ENCODE measurements at places on chromosomes 12 and 14. TPM values are rescaled to one million over a fixed set of nuclear protein-coding genes. Genes with fewer than 3 reads are reported as not detected.

GRCh38 chr14:106790189-106791036 is 1264.0 kb downstream of the TMEM121 start:
- DNase-seq = no peak

The DYRK2 gene
- total RNA-seq = 39.9 TPM

The RHEBL1 gene
- total RNA-seq = not detected

DNA sequence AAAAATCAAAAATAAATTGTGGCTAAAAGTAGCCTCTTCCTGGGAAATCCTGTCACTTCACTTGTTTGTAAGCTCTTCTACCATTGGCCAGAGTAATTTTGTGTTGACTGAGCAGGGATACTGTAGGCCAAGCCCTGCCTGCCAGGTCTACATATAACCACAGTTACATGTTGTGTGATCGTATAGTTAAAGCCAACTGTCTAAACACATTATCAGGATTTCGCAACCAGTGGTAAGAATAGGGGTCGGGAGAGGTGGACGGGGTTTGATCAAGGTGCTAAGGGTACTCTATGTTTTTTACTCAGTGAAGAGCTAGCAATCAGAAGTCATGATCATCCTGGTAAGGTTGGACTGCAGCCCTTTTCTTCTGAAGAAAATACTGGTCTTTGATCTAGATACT is 13.4 kb downstream of the ANKRD13A start:
- no peak for DNase-seq

- DNase-seq = peak; percentile 57
Measured at GRCh38 chr14:102140027-102140749, 491 bp downstream of the WDR20 start.

GRCh38 chr14:55019968-55020554 is 6.8 kb downstream of the WDHD1 start:
- no peak for DNase-seq

The LRIG3 gene
- total RNA-seq = 63.9 TPM

DNA sequence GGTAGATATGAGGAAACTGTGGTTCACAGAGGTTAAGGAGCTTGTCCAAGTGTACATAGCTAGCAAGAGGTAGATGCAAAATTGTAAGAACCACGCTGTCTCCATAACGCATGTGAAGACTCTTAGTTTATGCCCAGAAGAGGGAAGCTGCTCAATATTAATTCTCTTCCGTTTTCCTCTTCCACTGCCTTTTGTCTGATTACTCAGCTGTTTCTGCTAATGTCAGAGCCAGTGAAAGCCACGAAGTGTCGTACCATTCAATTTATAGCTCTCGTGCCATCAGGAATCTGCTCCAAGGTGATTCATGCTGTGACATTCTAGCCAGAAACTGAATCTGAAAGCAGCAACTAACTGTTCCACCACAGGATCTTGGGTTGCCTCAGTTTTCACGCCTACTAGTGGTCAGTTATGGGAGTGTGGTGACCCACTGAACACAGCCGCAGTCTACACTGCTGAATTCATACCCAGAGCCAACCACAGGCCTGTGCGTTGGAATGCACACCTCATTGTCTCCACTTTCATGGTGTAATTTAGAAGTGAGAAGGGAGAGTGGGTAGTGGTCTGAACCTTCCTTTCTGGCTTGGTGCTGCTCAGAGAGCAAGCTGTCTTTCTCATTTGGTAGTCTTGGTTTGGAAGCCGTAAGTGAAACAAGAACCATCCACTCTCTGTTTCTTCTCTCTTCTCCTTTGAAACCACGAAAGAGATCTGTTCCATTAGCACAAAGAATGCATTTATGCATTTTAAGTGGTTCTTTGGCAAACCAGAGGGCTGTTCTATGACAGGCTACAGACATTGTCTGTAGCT is 74.2 kb upstream of the NAP1L1 start:
- DNase-seq = peak; percentile 73

The CFAP251 gene
- total RNA-seq = 3.7 TPM

DNA sequence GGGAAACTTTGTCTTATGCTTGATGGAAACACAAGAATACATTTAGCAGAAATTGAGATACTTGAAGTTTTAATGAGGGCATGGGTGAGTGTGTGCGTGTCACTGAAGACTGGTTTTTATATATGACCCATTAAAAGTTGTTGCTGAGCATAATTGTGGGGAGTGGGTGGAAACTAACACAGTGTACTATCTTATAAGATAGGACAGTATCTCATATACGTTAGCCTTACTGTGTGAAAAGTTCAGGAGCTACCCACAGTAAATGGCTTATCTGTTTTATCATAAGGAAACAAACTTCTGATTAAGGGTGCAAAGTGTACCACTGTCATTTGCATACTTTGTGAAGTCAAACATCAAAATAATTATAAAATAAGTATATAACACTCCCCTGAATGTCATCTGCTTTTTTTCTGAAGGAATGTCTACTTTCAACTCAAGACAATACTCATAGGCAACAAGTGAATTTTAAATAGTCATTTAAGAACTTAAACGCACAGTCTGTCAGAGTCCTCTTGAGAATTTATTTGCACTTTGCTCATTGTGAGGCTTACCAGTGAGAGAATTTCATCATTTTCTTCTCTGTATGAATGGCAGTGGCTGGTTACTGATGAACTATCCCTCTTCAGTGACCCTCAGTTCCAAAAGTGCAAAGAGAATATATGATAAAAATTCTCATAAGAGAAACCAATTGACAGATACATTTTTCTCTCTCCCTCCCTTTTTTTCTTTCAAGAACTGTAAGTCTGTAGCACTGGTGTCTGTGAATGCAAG is 4.2 kb downstream of the PDE3A start:
- DNase-seq = no peak

The RTL1 gene
- 2.6 TPM for total RNA-seq

DNA sequence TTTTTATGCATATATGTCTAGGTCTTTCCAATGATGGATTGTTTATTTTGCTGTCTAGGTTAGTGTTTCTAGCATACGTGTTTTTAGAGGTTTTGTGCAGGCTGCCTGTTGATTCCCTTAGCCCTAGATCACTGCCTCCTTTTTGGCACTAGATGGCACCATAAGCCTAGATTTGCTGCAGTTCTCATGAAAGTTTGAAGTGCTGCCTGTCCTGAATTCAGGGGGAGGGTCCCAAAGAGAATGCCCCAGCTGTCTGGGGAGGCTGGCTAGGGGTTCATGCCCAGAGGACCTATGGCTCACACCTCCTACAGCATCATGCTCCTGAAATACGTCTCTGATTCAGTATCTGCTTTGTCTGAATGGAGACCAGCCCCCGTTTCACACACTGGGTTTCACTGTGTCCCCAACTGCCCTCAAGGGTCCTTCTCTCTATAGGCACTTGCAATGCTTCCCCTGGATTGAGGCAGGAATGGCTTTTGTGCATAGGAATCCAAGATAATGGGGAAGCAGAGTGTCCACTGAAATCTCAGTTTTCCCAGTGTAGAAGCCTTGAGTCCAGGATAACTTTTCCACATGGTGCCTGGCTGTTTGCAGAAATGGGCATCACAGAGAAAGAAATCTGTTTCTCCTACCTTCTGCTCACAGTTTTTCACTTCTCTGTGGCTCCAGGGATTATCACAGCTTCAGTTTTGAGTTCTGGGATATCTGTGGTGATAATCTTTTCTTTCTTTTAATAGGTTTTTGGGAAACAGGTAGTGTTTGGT is 14.2 kb upstream of the TXNRD1 start:
- DNase-seq = peak; percentile 58

DNA sequence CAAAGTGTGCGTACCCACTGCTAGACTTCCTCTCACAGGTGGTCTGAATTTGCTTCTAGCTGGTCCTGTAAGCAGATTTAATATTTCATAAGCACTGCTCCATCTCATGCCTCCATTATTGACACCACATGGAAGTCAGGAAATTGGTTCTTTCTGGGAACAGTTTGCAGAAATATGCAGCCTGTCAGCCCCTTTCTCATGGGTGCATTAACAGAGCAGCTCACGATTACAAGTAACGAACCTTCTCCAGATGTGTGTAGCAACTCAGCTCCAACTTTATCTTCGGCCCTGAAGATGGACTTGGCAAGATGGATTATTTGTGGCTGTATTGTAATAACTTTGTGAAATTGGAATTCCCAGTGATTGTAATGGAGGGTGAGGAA is 214.5 kb upstream of the DDHD1 start:
- DNase-seq = peak; percentile 24

The EVL gene
- 60.5 TPM for total RNA-seq

GRCh38 chr12:124609041-124609989 is 41.9 kb upstream of the NCOR2 start:
- peak; percentile 94 for DNase-seq

- DNase-seq = no peak
Measured at GRCh38 chr14:22748206-22748605, 18.3 kb upstream of the OXA1L start.

DNA sequence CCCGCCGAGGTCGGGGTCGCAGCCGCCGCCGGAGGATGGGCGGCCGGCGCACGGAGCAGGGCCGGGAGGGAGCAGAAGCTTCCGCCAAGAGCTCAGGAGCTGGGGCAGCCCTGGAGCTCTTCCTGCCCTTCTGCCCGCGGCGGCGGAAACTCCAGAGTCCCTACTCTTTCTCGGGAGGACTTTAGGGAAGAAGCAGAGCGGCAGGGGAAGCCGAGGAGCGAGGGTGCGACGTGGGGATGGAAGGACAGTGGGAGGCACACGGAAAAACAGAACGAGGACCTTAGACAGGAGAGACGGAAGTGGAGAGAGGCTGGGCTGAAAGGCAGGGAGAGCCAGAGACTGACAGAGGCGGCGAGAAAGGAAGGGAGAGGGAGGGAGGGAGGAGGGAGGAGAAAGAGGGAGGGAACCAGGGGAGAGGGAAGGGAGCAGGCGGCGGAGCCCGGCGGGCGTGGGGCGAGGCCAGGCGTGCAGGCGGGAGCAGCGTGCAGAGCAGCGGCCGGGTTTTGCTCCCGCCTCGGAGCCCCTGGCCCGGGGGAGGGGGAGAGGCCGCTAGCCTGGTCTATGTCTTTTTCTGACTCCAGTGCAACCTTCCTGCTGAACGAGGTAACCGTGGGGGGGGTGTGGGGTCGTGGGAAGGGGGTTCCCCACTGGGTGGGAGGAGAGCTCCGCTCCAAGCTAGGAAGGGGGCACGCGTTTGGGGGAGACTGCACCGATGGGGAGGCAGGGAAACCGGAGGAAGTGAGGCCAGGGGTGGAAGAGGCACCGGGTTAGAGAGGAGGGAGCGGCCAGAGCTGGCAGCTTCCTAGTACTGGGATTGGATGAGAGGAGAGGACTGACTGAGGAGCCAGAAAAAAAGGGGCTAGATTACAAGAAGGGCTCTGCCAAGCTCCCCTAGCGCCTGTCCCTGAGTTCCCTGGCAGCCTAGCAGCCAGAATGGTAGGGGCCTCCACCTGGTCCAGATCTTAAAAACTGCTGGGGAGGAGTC is 2.9 kb upstream of the CACNB3 start:
- DNase-seq = peak; percentile 92

- DNase-seq = peak; percentile 28
Measured at GRCh38 chr14:54252072-54252730, 144.6 kb upstream of the CDKN3 start.

DNA sequence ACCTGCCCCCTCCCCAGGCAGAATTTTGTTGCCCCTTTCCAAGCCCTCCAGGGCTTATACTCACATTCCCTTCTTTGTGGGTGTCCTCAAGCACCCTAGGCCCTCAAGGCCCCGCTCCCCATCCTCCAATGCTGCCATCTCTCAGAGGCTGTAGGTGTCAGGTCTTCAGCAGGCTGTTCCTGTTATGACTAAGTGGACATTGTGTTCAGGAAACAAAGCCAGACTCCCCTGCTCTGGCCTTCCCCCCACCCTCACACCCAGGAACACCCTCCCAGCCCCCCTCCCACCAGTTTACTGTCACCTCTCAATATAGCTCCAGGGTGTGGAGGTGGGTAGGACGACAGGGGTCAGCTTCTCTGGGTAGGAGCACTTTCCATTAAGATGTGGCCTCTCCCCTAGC is 1.4 kb upstream of the MYH6 start:
- no peak for DNase-seq

- DNase-seq = peak; percentile 22
Measured at GRCh38 chr14:52954346-52955214, 3.7 kb upstream of the FERMT2 start.

The RTN1 gene
- 1.6 TPM for total RNA-seq

GRCh38 chr12:122999196-122999946 is 18.9 kb downstream of the ARL6IP4 start:
- no peak for DNase-seq

The TMEM121 gene
- total RNA-seq = 3.0 TPM

GRCh38 chr12:94267537-94267872 is 119.1 kb downstream of the PLXNC1 start:
- no peak for DNase-seq

The BTBD7 gene
- total RNA-seq = 25.8 TPM

DNA sequence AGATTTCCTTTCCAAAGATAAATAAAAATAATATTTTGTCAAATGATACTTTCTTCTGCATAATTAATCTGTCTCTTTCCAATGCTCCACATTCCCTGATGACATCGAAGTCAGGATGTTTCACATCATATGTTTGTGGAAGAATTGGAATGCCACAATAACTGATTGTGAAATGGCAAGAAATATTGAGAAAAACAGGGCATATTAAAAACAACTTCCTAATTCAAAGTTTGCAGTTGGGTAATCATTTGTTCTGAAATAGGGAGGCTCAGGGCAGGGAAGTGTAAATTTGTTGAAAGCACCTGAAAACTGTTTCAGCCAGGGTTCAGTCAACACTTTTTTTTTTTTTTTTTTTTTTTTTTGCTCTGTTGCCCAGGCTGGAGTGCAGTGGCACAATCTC is 50.7 kb downstream of the BCAT1 start:
- no peak for DNase-seq

The APOF gene
- 0.12 TPM for total RNA-seq

The UNG gene
- total RNA-seq = 40.4 TPM

GRCh38 chr12:90922145-90922627 is 32.8 kb downstream of the CCER1 start:
- DNase-seq = no peak

- DNase-seq = peak; percentile 62
Measured at GRCh38 chr12:112381406-112381882, 787 bp downstream of the HECTD4 start.

GRCh38 chr12:24560192-24560775 is 388.6 kb downstream of the BCAT1 start:
- no peak for DNase-seq

DNA sequence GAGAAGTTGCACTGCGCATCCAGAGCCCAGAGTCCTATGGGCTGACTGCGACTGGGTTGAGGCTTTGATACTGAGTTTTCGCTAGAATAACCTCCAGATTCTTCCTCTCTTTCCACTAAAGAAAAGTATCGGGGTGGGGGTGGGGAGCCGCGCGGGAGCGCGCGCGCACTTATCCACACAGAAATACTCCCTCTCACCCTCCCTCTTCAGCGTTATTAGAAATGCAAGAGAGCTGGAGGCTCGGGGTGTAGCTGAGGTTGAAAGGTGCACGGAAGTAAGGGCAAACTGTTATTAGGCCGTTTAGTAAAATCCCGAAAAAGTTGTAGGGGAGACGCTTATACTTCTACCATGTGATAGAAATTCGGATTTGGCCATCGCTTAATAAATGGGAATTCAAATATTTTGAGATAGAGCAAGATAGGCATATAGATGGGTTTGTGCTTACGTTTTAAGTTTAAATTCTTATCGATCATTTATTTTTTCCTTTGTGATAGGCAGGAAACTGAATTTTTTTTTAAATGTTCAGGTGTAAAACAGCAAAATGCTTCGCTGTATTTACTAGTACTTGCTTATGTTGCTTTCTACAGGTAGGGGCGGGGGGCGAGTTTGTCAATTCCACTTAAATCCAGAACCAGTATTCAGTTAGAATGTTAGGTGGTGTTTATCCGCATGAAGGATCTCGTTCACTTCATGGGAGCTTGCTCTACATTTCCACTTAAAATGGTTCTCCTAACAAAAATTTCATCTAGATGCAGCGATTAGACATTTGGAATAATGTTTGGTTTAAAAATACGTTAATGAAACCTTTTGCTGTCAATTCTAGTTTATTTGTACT is 1.1 kb downstream of the ARHGAP5 start:
- peak; percentile 64 for DNase-seq
